ENCODE measurements at places on chromosomes 12 and 14. TPM values are rescaled to one million over a fixed set of nuclear protein-coding genes. Genes with fewer than 3 reads are reported as not detected.

DNA sequence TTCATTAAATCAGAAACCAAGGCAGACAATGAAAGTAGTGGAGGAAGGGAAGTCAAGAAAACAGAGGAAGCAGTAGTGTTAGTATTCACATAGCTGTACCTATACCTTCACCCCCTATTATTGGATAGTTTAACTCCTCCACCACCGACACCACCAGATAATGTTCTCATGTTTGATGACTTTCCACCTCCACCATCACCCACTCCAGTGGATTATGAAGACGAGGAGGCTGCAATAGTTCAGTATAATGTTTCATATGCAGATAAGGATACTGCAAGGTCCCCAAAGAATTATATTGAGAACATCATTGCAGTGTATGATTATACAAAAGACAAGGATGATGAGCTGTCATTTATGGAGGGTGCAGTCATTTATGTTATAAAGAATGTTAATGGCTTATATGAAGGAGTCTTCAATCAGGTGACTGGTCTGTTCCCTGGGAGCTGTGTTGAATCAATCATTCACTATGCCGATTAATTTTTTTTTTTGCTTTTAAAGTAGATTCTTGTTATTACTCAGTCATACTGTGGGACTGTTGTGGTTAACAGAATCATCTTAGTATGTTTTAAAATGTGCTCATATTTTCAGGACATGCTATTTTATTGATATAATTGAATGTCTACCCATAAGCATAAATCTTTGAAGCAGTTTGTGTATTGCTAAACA, 32.2 kb upstream of the KTN1 start:
- H3K36me3 ChIP-seq = no peaks in the 10 kb centered on the region
- no peak overlapping the region for H3K4me3 ChIP-seq

Gene GPR84
- total RNA-seq = not detected

Gene GPR132
- total RNA-seq = not detected

GRCh38 chr14:56522403-56522802, 57.2 kb upstream of the TMEM260 start:
- no peak overlapping the region for H3K4me3 ChIP-seq
- H3K27me3 ChIP-seq = peaks cover 11% of the 10 kb centered on the region
- H3K36me3 ChIP-seq = no peaks in the 10 kb centered on the region
- no peaks in the 10 kb centered on the region for H3K4me1 ChIP-seq
- H3K27ac ChIP-seq = no peak overlapping the region

GRCh38 chr14:55107766-55108554, 21.1 kb upstream of the LGALS3 start:
- H3K4me1 ChIP-seq = peaks cover 26% of the 10 kb centered on the region
- H3K27me3 ChIP-seq = no peaks in the 10 kb centered on the region
- H3K27ac ChIP-seq = peak overlapping the region; percentile 99

DNA sequence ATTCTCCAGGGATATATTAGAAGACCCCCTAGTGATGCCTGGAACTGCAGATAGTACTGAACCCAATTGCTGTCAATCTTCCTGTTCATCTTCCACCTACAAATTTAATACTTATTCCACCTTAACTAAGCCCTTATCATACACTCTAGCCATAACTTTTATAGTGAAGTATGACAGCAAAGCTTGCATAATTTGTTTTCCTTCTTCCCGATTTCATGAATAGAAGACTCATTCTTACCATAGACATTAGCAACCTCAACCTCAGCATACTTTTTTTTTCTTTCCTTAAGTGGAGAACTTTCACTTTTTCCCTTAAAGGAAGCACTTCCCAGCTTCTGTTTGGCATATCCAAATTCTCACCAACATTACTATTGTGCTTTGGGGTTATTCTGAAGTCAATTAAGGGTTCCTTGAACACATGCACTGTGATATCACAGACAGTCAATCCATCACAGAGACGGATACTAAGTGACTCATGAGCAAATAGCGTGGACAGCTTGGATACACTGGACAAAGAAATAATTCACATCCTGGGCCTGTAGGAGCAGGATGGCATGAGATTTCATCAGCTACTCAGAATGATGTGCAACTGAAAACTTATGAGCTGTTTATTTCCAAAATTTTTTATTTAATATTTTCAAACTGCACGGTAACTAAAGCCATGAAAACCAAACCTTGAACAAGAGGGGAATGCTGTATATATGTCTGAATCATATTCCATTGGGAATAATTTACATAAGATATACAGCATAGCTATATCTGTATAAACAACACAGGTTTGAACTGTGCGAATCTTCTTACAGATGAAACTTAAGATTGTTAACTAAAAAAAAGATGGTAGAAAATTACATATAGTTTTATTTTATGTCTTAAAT, 63.9 kb downstream of the SYT1 start:
- H3K4me1 ChIP-seq = no peaks in the 10 kb centered on the region
- no peak overlapping the region for H3K4me3 ChIP-seq
- H3K27ac ChIP-seq = no peak overlapping the region
- H3K36me3 ChIP-seq = no peaks in the 10 kb centered on the region

- no peaks in the 10 kb centered on the region for H3K4me1 ChIP-seq
- no peak for DNase-seq
- no peaks in the 10 kb centered on the region for H3K27me3 ChIP-seq
- no peaks in the 10 kb centered on the region for H3K36me3 ChIP-seq
- H3K27ac ChIP-seq = no peak overlapping the region
Measured at GRCh38 chr12:127640181-127640886, 626.6 kb upstream of the TMEM132C start.

GRCh38 chr14:63203618-63204406, 431 bp upstream of the RHOJ start:
- H3K27me3 ChIP-seq = no peaks in the 10 kb centered on the region
- DNase-seq = peak; percentile 100
- peaks cover 5% of the 10 kb centered on the region for H3K36me3 ChIP-seq
- H3K4me1 ChIP-seq = peaks cover 36% of the 10 kb centered on the region
- peak overlapping the region; percentile 65 for H3K4me3 ChIP-seq

DNA sequence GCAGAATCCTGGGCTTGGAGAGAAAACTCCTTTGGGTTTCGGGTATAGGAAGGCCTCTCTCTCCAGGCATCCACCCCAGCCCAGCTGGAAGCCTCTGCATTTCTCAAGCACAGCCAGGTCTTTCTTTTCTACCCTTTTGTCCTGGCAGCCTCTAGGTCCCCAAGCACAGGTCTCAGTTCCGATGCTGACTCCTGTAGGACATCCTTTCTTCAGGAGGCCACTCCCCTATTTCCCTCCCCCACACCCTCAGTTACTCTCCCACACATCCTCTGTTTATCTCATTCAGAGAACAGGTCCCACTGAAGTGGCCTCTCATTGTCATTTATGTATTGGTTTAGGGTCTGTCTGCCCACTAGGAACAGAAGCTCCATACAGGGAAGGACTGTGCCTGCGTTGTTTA, 352.6 kb downstream of the VRK1 start:
- H3K4me1 ChIP-seq = no peaks in the 10 kb centered on the region
- H3K27ac ChIP-seq = no peak overlapping the region
- no peaks in the 10 kb centered on the region for H3K27me3 ChIP-seq
- DNase-seq = no peak
- H3K4me3 ChIP-seq = no peak overlapping the region
- no peaks in the 10 kb centered on the region for H3K36me3 ChIP-seq

DNA sequence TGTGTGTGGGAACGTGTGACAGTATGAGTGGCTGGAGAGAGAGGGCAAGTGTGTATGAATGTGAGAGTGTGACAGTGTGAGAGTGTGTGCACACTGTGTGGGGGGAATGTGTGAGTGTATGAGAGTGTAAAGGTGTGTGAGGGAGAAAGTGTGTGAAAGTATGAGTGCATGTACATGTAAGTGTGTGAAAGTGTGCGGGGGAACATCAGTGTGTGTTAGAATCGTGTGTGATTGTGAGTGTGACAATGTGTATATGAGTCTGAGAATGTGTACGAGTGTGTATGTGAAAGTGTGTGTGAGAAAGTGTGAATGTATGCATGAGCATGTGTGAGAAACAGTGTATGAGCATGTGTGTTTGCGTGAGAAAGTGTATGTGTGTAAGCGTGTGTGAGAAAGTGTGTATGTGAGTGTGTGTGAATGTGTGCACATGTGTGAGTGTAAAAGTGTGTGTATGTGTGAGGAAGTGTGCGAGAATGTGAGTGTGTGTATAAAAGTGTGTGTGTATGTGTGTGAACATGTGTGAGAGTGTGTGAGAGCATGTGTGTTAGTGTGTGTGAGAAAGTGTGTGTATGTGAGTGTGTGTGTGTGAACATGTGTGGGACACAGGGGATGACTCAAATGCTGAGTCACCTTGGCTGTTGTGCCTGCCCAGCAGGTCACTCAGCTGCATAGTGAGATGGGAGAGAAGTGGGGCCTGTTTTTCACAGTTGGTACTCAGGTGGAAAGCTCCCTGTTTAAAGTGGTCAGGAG, 220.5 kb upstream of the TBX3 start:
- no peaks in the 10 kb centered on the region for H3K36me3 ChIP-seq
- DNase-seq = no peak
- H3K27me3 ChIP-seq = no peaks in the 10 kb centered on the region

DNA sequence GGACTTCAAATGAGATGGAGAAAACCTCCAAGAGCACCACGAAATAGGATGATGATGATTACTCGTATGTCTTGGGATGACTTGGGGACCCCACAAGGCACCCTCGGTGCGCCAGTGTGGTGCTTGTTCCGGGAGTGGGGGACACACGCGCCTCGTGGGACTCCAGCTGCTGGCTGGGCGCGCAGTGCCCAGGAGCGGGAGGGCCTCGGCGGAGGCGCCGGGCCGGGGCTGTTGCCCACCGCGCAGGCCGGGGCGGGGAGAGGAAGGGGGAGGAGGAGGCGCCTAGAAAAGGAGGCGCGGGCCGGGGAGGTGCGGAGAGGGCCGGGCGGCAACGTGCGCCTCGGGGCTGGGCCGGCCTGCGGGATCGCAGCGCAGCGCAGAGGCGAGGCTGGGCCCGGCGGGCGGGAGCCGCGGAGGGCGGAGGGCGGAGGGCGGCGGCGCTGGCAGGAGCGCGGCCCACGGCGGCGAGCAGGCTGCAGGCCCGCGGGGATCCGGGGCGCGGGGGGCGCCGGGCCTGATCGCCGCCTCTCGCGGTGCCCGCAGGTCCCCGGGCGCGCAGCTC, at the start of gene RFLNA:
TSS of gene RFLNA (plus strand) at position 314 of the 562 bp plus-strand sequence. CDS start 337 bp downstream, outside the sequence.
- H3K36me3 ChIP-seq = no peaks in the 10 kb centered on the region
- DNase-seq = peak; percentile 42
- H3K4me3 ChIP-seq = peak within 1 kb of the TSS; percentile 76
- no peaks in the 10 kb centered on the region for H3K27me3 ChIP-seq
- H3K4me1 ChIP-seq = peaks cover 21% of the 10 kb centered on the region
- peak within 1 kb of the TSS; percentile 57 for H3K27ac ChIP-seq

GRCh38 chr12:131828671-131829355, 620 bp downstream of the MMP17 start:
- no peak for DNase-seq
- H3K4me3 ChIP-seq = no peak overlapping the region
- H3K36me3 ChIP-seq = no peaks in the 10 kb centered on the region
- H3K27ac ChIP-seq = no peak overlapping the region
- H3K27me3 ChIP-seq = no peaks in the 10 kb centered on the region

Gene SLCO1B1
- total RNA-seq = not detected

DNA sequence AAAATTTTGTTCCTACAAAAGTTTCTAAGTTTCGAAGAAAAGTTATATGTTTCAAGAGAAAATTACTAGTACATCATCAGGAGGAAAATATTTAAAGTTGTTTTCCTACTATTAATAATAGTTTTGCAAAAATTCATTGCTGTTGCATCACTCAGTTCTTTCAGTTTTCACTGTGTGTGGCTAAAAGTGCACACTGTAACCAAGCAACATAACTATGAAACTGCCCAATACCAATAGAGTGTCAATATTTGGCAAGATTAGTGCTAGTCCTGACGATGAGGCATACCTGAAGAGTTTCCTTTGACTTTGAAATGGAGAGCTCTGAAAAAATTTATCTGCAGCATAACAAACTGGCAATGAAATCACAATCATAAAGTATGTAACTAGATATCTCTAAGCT, 194.3 kb downstream of the CPNE8 start:
- H3K27me3 ChIP-seq = no peaks in the 10 kb centered on the region
- H3K36me3 ChIP-seq = no peaks in the 10 kb centered on the region
- no peak overlapping the region for H3K27ac ChIP-seq
- no peaks in the 10 kb centered on the region for H3K4me1 ChIP-seq
- H3K4me3 ChIP-seq = no peak overlapping the region
- DNase-seq = no peak

DNA sequence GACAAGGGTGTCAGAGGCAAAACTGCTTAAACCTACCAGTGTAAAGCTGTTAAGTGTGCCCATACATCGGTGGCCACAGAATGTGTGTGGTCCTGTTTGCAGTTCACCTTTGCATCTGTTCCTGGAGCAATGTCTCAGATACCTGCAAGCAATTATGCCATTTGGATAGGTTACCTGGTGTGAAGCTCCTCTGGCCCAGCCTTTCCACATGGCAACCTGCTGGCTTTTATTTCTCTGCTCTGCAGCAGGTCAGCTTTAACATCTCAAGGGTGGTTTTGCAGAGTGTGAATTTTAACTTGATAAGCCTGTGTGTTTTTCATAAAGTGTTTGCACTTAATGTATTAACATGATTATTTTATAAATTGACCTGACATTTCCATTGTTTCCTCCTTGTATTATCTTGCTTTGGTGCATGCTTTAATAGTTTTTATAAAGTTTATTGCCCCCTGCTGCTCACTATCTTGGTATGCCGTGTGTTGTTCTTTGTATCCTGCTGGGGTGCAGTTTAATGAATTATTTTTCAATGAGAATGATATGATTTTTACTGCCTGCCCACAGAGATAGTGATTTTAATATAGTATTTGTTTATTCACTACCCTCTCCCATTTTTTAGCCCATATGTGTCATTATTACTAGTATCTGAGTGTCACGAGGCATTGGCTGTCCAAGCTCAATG, 403.8 kb downstream of the NPAS3 start:
- no peaks in the 10 kb centered on the region for H3K36me3 ChIP-seq
- no peak overlapping the region for H3K27ac ChIP-seq
- H3K27me3 ChIP-seq = peaks cover 2% of the 10 kb centered on the region
- no peak for DNase-seq

GRCh38 chr14:49761839-49762551, 6.0 kb upstream of the KLHDC2 start:
- H3K4me1 ChIP-seq = peaks cover 2% of the 10 kb centered on the region
- no peak overlapping the region for H3K27ac ChIP-seq
- no peaks in the 10 kb centered on the region for H3K27me3 ChIP-seq
- H3K4me3 ChIP-seq = no peak overlapping the region

DNA sequence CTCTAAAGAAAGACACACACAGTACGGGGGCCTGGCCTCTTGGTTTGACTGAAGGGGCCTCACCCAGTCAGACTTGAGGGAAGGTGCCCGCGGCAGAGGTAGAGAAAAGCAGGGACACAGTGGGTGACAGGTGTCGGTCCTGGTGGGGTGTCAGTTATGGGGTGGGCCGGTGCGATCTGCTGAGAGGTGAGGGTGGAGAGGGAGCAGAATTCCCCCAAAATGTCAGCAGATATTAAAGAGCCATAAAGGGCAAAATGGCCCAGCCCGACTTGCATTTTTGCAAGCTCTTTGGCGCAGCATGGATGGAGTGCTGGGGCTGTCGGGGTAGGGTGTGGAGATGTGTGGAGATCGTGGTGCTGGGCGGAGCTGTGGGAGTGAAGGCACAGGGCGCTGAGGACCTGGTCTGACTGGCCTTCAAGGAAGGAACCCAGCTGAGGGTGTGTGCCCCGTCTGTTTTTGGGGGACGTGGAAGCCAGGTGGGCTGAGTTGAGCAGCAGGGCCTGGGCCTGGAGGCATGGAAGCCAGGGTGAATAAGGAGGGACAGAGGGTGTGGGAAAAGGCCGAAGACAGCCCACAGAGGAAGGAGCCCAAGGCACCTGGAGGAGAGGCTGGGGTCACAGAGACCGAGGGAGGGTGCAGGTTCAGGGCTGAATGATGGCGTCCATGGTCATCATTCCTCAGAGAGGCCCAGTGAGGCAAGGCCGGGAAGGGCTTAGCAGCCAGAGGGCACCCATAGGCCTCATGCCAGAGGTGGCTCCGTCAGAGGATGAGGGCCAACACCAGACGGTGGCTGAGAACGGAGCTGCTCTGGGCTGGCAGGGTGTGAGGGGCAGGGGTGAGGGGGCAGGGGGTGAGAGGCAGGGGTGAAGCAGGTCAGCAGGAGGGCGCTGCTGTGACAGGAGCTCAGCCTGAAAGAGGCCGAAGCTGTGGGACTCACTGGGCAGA, 48.2 kb upstream of the DYNC1H1 start:
- no peak overlapping the region for H3K27ac ChIP-seq
- no peak for DNase-seq
- H3K27me3 ChIP-seq = no peaks in the 10 kb centered on the region
